ENCODE measurements at places on chromosomes 5 and 9.

- no peak for DNase-seq
Measured at GRCh38 chr5:175728316-175728715, 70.4 kb downstream of the HRH2 start.

DNA sequence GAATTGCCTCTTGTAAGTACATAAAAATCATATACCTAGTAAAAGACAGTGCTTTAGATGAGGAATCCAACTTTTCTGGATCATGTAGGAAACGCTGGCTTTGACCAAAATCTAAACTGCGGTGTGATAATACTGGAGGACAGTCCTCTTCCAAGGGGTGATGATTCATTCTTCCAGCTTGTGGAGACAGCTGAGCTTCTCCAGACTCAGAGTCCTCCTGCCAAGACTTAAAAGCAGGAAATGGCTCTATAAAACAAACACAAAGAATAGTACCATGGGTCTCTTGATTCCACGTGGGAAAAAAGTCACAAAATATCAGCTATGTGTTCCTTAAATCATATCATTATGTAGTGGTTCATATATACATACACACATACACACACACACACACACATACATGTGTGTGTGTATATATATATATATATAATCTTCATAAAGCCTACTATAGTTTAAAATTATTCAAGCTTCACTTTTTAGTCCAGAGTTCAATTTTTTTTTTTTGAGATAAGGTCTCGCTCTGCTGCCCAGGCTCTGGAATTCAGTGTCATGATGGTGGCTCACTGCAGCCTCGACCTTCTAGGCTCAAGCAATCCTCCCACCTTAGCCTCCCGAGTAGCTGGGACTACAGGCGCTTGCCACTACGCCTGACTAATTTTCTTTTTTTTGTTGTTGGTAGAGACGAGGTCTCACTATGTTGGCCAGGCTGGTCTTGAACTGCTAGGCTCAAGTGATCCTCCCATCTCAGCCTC is 65.0 kb downstream of the PKD2L2 start:
- DNase-seq: no peak

GRCh38 chr9:3850098-3850497 is 324.3 kb upstream of the RFX3 start:
- no peak for DNase-seq

- DNase-seq: no peak
Measured at GRCh38 chr5:149915392-149916260, 29.0 kb downstream of the PDE6A start.

DNA sequence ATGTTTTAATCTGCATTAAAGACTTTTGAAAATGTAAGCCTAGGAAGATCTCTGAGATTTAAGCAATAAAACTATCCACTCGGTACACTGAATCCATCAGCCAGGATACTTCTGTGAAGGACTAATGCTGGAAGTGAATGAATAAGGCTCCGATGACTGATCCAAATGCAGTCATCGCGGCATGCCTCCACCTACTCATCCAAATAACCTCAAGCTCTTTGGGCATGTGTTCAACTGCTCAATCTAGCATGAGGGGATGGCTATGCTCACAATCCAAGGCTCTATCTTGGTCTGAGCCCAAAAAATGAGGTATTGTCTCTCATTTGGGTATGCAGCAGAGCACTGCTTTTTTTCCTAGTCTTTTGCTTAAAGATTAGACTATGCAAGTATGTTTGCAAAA is 19.2 kb downstream of the MARCHF3 start:
- DNase-seq: no peak

DNA sequence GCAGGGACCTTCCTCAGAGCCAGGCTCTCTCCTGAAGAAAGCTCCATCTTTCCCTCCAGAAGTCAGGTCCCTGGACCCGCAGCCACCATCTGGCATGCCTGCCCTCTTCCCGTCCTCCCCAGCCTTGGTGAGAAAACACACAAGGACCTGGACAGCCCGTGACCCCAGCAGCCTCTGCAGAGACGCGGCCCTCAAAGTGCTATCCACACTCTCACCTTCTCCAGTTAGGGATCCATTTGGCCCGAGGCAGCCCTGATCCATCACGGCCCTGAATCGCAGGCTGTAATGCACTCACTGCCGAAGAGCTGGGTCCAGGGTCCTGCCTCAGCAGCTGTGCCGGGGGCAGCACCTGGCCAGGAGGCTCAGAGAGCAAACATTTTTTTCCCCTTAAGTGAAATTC is 185.1 kb downstream of the OLFM1 start:
- DNase-seq: no peak

All from NK-92 treated with Interleukin-12 subunit alpha and Interleukin-12 subunit beta, amount 100 ng/mL, for 24 hours (cell line).